ENCODE measurements at places on chromosomes 2 and 18.

DNA sequence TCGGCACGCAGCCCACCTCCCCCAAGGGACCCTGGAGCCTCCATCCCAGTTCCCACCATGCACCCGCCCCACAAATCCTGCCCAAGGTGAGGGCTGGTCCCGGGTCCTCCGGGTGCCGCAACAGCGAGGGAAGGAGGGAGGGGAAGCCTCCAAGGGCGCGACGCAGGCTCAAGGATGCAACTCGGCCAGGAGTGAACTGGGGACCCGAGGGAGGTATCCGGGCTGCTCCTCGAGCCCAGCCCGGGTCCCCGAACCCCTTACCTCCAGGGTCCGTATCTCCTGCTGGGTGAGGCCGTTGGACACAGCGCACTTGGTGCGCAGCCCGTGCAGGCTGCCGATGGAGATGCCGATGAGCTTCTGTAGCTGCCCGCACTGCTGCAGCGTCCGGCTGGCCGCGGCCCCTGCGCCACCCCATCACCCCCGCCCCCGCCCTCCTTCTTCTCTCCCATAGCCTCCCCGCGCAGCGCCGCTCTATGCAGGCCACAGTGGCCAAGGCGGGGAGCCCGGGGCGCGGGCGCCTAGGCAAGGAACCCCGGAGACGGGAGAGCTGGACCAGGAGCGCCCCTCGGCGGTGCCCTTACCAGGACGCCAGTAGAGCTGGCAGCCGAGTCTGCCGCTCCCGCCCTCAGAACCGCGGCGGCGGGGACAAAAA lies 124.1 kb downstream of the ANKRD30BL start:
- DNase-seq, result no peak

GRCh38 chr2:28662468-28663181 lies 89.0 kb upstream of the PPP1CB start:
- no peak for DNase-seq

- DNase-seq, result no peak
Measured at GRCh38 chr2:43524177-43524965, 71.5 kb downstream of the THADA start.

DNA sequence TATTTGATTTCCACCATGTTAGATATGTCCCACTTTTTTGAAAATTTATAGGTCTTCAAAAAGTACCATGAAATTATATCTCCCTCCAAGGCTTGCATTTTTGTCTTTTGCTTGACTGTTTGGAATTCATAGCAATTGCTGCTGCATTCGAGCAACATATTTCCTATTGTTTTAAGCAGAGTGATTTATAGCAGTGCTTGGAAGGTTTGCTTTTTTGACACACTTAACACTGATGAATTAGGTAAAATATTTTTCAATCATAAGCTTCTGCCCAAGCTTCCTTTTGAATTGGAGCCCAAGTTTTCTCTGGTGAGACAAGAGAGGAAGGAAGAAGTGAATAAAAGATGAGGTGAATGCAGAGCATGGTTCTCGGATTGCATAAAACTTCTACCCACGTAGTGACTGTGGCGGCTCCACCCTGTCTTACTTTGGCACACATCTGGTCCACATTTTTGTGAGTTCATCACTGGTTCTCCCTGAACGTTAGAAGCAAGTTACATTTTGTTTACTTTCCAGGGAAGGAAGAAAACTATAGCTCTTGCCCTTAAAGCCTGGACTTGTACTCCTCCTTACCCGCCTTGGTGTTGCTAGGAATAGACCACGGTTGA lies 667.0 kb downstream of the TSN start:
- DNase-seq, result no peak

- no peak for DNase-seq
Measured at GRCh38 chr2:173584676-173585458, 230.2 kb downstream of the CDCA7 start.

GRCh38 chr2:187709065-187709464 lies 154.8 kb upstream of the TFPI start:
- no peak for DNase-seq

DNA sequence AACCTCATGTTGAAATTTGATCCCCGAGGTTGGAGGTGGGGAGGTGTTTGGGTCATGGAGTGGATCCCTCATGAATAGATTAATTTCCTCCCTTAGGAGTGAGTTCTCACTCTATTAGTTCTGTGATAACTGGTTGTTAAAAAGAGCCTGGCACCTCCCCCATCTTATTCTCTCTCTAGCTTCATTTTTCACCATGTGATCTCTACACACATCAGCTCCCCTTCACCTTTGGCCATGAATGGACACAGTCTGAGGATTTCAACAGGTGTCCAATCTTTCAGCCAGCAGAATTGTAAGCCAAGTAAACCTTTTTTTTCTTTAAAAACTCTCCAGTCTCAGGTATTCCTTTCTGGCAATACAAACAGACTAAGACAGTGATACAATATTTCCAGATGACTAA lies 602.0 kb upstream of the FAM98A start:
- no peak for DNase-seq

Data from NCI-H2227 treated with DMSO at 0.1 percent for 48 hours (cell line).